ENCODE measurements at places on chromosomes 1 and 21.
A peak's percentile ranks its signal among the peaks of the same experiment; 100 is the strongest.

- peak; percentile 49 for DNase-seq
Measured at GRCh38 chr1:158002022-158002630, 8.7 kb downstream of the KIRREL1 start.

DNA sequence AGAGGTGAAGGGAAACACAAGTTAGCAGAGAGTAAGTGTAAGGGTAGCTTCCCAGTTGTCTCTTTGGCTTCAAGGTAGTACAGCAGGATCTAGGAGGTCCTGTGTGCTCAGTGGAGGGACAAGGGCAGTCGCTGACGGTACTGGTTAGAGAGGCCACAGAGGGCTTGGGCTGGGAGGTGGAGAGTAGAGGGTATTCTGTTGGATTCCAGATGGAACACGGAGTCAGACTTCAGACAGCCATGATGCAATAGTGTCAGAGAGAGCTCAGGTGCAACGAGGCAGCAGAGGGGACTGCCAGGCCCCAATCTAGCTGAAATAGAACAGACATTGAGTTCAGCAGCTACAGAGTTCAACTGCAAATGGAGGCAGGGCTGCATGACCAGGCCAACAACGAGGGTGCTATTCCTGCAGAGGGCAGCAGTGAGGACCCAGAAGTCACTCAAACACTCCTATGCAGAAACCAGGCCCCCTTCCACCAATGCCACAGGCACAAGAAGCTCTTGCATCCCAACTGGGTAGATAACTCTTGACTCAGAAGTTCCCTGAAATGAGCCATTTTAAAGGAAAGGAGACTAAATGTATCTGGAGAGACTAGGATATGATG is 325.0 kb upstream of the ESRRG start:
- DNase-seq: no peak

DNA sequence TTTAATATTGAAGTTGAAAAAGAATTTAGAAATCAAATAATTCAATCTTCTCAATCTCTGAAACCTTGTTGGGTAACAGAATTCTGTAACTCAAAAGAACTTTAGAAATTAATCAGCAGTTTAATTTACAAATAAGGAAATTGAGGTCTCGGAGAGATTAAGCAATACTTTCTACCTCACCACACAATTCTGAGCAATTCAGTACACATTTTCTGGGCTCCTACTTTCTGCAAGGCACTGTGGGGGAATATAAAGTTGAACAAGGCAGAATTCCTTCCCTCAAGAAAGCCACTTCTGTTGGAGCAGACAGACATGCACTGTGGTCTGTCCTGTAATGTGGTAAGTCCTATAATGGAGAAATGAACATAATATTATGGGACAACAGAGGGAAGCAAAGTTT is 47.7 kb downstream of the MEF2D start:
- DNase-seq: no peak

DNA sequence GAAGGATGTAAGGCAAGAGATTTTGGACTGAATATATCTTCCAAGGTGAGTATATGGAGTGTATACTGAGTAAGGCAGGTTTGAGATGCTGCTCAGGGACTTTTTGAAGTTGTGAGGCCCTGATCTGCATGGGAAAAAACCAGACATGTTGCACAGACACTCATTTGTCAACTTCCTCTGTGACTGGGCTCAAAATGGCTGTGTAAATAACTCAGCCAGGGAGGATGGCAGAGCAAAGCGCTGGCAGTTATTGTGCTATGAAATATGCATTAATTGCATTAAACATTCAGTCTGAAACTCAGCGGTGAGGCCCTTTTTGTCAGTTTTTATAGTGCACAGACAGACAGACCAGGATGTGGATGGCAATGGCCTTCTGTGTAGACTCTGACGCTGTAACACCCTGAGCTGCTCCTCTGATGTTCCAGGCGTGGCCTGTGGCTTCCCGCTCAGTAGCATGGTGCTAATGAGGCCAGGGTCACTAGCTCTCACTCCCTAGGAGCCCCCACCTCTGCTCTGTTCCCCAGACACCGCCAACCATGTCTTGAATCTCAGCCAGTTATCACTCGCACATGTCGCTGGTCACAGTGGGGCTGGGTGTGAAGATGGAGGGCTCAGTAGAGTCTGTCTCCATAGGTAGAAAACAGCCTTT is 307.0 kb upstream of the PROX1 start:
- no peak for DNase-seq

DNA sequence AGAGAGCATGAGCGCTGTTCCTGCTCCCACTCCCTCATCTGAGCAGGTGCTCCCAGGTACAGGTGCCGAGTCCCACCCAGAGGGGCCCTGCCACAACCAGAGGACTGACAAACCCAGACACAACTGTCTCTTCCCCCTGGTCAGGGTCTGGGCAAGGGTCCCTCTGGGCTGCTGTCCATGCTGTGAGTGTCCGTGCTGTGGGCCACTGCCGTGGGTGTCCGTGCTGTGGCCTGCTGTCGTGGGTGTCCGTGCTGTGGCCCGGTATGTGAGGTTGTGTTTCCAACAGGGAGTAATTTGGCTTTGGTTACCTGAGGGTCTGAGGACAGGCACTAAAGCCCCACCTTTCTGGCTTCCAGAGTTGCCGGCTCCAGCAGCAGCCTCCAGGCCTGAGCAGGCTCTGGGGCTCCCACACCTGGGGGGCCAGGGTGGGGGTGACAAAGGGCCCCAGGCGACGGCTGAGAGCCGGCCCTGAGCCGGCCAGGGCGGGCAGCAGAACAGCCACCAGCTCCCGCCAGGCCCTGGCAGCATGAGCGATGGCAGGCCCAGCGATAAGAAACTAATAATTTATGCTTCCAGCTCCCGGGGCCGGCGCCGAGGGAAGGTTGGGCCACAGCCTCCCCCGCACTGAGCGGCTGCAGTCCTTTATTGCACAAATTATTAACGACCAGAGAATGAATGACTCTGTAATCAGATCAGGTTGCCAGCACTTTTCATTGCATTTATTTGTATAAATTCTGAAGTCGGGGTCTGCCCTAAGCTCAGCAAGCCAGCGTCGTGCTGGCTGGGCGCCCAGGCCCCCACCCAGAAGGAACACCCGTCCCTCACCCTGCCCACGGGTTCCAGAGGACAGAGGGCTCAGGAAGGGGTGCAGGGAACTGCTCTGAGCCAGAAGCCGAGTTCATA is 7.3 kb upstream of the SAMD11 start:
- DNase-seq: no peak

- no peak for DNase-seq
Measured at GRCh38 chr1:31401241-31401640, 11.8 kb upstream of the SERINC2 start.

GRCh38 chr1:97680470-97680869 is 240.4 kb downstream of the DPYD start:
- DNase-seq: no peak

- DNase-seq: no peak
Measured at GRCh38 chr1:242886137-242886536, 361.6 kb upstream of the PLD5 start.

DNA sequence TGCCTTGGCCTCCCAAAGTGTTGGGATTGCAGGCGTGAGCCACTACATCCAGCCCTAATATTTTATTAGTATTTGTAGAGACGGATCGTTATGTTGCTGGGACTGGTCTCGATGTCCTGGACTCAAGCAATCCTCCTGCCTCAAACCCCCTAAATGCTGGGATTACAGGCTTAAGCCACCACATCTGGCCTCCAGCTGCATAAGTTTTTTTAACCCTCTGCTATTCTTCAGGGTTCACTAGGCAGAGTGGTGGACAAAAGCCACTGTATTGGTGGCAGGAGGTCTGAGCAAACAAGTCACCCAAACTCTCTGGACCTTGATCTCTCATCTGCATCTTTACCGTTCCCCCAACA is 10.1 kb upstream of the CLIC4 start:
- DNase-seq: peak; percentile 30

- no peak for DNase-seq
Measured at GRCh38 chr1:193706766-193707165, 520.4 kb upstream of the B3GALT2 start.

GRCh38 chr1:121519042-121519755 is 334.4 kb downstream of the SRGAP2C start:
- no peak for DNase-seq

GRCh38 chr1:19932866-19933265 is 9.4 kb upstream of the PLA2G2E start:
- DNase-seq: no peak

DNA sequence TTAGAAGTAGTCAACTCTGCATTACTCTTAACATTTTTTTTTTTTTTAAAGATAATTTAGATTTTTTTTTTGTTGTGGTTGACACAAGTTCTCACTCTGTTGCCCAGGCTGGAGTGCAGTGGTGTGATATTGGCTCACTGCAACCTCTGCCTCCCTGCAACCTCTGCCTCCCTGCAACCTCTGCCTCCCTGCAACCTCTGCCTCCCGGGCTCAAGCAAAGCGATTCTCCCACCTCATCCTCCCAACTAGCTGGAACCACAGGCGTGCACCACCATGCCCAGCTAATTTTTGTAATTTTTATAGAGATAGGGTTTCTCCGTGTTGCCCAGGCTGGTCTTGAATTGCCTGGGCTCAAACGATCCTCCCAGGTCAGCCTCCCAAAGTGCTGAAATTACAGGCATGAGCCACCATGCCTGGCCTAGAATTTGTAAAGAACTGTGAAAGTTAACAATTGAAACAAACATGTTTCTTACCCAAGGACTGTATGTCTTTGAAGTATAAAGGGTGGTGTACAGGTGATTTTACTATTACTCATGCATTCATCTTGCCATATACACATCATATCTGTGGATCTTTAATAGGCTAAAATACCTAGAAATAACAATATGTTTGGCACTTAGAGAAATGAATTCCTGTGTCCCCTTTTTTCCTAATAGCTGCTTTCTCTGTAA is 114.7 kb downstream of the ATP5PO start:
- no peak for DNase-seq
